ENCODE measurements at places on chromosomes 2 and 18.

DNA sequence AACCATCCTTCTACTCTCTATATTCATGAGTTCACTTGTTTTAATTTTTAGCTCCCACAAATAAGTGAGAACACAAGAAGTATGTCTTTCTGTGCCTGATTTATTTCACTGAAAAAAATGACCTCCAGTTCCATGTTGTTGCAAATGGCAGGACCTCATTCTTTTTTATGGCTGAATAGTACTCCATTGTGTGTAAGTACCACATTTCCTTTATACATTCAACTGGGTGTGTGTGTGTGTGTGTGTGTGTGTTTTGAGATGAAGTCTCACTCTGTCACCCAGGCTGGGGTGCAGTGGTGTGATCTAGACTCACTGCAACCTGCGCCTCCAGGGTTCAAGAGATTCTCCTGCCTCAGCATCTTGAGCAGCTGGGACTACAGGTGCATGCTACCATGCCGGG, 41.2 kb downstream of the KCNG3 start:
- no peak for DNase-seq

GRCh38 chr2:105647731-105648130, 97.0 kb upstream of the NCK2 start:
- DNase-seq = no peak

- DNase-seq = no peak
These were observed 70.6 kb downstream of the TSN start for GRCh38 chr2:121826036-121826435.

GRCh38 chr2:16654833-16655444, 10.7 kb downstream of the CYRIA start:
- DNase-seq = no peak

DNA sequence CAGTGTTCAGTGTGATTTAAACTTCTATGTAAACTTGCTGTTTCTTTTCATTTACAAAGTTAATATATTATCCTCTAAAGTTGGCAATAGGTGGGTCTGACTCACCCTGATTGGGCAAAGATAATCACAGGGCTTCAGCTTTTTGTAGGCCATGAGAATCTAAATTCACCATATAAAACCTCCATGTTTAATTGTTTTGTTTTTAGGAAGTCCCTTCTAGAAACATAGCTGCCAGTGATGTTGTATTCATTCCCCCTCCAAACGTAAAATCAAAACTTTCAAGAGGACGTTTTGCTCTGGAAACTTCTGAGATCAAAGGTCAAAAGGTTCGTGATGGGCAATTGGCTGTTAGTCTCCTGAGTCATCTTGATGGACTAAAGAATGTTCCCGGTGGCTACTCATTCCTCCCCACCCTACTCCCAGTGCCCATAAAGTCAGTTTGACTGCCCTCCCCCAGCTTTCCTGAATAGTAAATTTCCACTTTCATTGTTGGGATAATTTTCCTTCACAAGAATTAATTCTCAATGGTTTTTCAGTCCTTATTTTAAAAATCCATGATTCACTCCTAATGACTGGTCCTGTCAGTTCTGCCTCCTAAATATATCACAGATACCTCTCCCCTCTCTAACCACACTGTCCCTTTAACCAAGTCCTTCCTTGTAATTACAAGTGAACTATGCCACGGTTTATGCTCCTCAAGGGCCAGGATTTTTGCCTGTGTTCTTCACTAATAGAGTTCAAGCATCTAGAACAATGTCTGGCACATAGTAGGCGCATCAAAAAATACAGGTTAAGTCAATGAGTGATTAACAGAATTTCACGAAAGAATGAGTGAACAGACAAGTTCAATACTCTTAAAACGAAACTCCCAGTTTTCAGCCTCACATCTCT, 164.4 kb upstream of the VRK2 start:
- no peak for DNase-seq

- no peak for DNase-seq
These were observed 37.6 kb downstream of the NXPH2 start for GRCh38 chr2:138742441-138743057.

DNA sequence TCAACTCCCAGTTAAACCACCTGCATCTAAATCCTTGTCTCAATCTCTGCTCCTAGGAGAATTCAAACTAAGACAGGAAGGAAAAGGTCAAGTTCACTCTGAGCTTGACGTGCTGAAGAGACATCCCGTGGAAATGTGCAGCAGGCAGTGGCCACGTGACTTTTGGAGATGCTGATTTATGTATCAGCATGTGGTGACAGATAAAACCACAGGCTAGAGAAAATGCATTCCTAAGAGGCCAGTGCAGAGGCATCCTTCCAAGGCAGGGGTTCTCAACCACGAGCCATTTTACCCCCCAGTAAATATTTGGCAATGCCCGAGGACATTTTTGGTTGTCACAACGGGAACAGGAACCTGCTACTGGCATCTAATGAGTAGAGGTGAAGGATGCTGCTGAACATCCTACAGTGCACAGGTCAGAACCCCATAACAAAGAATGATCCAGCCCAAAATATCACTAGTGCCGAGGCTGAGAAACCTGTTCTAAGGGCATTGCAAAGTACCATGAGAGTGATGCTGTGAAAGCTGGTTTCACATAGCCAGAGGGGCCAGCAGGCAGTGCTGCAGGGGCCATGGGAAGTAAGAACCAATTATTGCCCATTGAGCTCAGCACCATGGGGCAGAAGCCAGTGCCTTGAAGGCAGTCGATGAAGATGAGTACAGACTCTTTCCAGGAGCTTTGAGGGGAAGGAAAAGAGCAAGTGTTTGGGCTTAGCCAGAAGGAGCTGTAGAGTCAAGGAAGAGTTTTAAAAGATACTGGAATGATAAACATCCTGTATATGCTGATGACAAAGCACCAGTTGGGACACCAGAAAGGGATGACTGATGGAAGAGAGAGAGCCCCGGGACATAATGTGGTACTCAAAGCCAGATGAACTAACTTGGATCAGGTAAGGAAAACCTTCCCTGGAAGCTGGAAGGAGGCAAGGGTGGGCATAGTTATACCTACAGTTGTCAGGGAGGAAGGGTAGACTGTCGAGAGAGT, 174.6 kb downstream of the HAUS1 start:
- no peak for DNase-seq

GRCh38 chr2:42843611-42844010, 51.2 kb upstream of the HAAO start:
- DNase-seq = no peak

GRCh38 chr2:23603581-23603980, 218.6 kb downstream of the KLHL29 start:
- no peak for DNase-seq

DNA sequence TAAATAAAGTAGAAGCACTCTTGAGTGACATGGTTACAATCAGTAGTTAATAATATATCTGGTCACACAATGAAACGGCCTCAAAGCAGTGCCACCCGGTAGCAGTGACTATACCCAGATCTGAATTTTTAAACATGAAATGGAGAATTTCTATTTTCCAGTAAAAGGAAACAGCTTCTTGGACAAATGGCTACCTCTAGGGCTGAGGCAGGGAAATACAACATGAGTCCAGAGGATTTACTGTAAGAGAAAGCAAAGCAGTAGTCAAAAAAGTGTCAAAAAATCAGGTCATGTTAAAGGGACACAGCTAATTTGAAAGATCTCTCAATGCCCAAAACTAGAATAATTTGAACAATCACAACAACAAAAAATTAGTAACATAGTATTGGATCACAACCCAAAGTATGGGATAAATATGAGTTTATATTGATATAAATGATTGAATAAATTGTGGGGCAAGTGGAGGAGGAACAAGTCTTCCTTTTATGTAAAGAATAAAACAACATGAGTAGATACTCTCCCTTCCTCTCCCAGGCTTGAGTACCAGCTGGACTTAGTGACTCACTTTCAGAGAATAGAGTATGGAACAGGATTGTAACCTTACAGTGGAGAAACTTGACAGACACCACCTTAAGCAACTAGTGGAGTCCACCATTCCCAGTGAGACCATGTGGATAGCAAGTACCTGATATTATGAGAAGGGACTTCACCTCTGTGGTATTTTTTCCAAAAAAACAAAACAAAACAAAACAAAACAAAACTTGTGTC, 180.8 kb downstream of the MBD2 start:
- no peak for DNase-seq

DNA sequence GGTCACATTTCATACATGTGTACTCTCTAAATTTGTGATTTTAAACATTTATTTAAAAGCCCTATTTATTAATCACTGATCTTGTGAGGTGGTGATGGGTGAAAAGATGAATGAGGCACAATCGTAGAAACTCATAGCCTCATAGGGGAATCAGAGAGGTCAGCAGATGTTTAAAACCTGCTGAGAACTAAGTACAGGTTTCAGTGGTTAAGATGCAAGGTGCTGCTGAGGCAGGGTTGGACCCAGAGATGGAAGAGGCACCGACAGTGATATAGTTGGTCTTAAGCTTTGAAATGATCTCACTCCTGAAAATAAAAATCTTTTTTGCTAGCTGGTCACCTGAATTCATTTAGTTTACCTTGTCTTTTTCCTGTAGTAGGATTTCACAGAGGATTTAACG, 49.6 kb downstream of the LINC00305 start:
- no peak for DNase-seq

- no peak for DNase-seq
These were observed 126.5 kb upstream of the ATP5MC3 start for GRCh38 chr2:175308005-175308404.

DNA sequence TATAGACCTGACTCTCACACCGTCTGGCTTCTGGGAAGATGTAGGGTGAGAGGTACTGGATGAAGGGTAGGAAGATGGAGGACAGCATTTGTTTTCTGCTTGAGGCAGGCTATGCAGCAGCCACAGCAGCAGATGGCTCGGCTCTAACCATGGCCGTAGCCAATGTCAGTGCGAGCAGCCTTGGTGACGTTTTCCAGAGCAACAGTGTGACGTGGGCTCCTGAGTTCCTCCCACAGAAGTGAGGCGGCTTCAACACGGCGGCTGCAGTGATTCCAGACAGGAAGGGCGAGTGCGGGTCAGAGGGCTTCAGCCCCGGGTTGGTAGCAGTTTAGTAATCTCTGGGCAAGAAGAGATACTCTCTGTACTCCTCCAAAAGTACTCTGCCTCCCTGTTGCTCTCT, 133.0 kb upstream of the MYT1L start:
- no peak for DNase-seq
